Central memory CD8-positive, alpha-beta T cell (primary cell): ENCODE measurements at places on chromosomes 4 and X.

DNA sequence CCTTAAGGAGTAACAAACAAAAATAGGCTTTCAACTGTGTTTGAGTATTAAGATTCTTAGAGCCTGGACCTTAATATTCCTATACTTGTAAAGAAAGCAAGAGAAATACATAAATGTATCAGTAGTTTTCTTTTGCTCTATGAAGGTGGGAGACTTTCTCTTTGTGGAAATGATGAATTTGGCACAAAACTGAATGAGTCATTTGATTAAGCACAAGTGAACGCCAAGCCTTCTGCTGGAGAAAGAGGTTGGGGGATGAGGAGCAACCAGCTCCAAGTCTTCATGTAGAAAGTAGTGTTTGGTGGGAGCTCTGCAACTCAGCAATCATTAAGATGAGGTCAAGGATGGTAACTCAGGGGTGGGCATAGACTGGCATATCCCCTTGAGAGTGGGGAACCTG lies 49.6 kb downstream of the MEPE start:
- H3K27me3 ChIP-seq: peaks cover 45% of the 10 kb centered on the region
- no peak overlapping the region for H3K27ac ChIP-seq
- H3K4me1 ChIP-seq: no peaks in the 10 kb centered on the region
- no peaks in the 10 kb centered on the region for H3K36me3 ChIP-seq
- DNase-seq: no peak

DNA sequence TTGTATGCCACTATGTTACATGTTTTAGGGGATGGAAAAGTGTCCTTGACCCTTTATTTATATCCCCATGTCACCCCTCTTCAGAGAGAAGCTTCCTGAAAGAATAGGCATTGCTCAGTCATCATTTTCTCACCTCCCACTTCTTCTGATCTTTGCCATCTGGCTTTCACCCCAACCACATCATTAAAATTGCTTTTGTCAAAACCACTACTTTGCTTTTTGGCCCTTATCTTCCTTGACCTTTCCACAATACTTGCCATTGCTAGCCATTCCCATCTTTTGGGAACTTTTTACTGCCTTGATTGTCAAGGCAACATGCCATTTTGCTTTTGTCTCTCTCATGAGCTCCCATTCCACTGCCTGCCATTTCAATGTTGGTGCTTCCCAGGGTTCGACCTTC lies 14.9 kb upstream of the FAM9B start:
- H3K27me3 ChIP-seq: no peaks in the 10 kb centered on the region
- H3K4me1 ChIP-seq: no peaks in the 10 kb centered on the region
- no peaks in the 10 kb centered on the region for H3K36me3 ChIP-seq

GRCh38 chrX:10482261-10482660 lies 138.1 kb downstream of the MID1 start:
- H3K36me3 ChIP-seq: no peaks in the 10 kb centered on the region
- DNase-seq: no peak
- no peaks in the 10 kb centered on the region for H3K27me3 ChIP-seq
- H3K27ac ChIP-seq: no peak overlapping the region

- H3K27me3 ChIP-seq: no peaks in the 10 kb centered on the region
- H3K27ac ChIP-seq: no peak overlapping the region
- peaks cover 2% of the 10 kb centered on the region for H3K36me3 ChIP-seq
- no peak overlapping the region for H3K4me3 ChIP-seq
- no peak for DNase-seq
These were observed 492.8 kb upstream of the NR3C2 start for GRCh38 chr4:148934926-148935578.

- H3K27ac ChIP-seq: no peak overlapping the region
- no peaks in the 10 kb centered on the region for H3K36me3 ChIP-seq
- H3K4me1 ChIP-seq: no peaks in the 10 kb centered on the region
- H3K4me3 ChIP-seq: no peak overlapping the region
- no peaks in the 10 kb centered on the region for H3K27me3 ChIP-seq
- no peak for DNase-seq
These were observed 1416.1 kb downstream of the RPA4 start for GRCh38 chrX:98299785-98300184.

DNA sequence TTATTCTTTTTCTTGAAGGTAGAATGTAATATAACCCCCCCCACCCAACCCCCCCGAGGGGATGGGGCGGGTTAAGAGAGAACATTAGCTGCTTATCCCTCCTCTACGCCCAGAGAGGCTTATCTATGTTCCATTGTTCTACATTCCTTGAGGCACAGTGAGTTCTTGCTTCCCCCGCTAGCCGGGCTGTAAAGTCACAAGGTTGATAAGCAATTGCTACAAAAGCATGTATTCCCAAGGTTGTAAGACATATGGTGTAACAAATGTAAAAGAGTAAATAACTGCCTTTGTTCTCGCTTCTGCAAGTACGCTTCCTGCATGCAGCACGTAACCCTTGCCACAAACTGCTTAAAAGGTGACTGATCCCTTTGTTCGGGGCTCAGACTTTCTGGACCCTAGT lies 8.2 kb downstream of the DCAF8L2 start:
- DNase-seq: no peak
- no peaks in the 10 kb centered on the region for H3K4me1 ChIP-seq
- H3K4me3 ChIP-seq: no peak overlapping the region
